ENCODE measurements at places on chromosomes 13 and 19.

DNA sequence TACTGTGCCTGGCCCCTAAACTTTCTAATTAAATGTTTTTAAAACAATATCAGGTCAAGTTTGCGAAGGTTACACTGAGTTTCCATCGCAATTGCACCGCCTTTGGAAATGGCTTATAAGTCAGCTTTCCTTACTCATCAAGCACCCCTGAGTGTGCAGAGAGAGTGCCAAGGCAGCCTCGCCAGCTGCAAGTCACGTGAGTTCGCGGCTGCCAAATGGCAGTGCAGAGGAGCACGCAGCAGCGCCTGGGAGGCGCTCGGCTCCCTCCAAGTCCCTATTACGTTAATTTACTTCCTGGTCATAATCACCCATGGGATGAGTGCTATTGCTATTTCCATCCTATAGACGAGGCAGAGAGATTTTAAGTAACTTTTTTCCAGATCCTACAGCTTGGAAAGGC is 319.6 kb downstream of the TEX29 start:
- no peak for DNase-seq

DNA sequence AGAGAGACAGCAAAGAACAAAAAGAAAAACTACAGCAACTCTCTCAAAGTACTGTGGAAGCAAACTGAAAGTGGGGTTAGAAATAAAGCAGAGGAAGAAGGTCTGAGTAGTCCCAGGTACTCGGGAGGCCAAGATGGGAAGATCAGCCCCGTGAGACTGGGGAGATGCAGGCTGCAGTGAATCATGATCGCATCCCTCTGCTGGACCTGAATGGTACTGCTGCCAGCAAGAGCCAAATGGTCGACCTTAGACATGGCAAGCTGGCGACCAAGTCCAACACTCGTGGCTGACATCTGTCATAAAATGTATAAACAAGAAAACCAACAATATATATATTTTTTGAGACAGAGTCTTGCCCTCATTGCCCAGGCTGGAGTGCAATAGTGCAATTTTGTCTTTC is 33.7 kb upstream of the ZNF724 start:
- DNase-seq: peak; percentile 37

DNA sequence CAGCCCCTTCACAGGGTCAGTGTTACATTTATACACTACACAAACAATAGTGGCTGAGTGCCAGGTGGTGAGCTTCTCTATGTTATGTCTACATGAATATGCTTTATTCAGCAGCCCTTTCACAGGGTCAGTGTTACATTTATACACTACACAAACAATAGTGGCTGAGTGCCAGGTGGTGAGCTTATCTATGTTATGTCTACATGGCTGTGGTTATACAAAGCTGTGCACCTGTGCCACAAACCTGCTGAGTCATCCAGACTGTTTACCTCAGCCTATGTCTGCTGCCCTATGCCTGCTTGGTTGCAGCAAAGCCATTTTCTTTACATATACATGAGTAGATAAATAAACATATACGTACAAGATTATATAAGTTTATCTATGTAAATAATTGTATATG is 76.5 kb downstream of the ZNF726 start:
- no peak for DNase-seq

GRCh38 chr13:103006641-103007426 is 59.4 kb downstream of the SLC10A2 start:
- DNase-seq: no peak

DNA sequence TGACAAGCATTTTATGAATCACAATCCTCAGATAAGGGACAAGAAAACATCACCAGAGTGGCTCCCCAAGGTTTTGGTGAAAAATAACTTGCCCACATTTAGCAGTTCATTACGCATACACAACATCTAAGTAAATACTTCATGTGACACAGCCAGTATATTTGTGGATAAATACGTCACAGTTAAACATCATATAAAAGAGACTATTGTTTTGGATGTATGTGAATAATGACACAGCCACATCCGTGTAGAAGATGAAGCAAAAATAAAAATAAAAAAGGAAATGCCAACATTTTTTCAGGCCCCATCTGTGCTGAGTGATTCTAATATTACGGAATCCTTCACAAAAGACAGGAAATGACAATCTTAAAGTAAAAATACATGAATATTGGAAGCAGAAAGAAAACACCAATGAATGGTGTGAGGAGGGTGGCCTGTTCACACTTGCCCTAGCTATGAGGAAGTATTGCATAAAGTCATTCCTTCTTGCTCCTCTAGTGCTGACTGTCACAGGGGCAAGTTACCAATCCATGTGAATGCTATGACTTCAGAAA is 457.1 kb downstream of the KLF12 start:
- DNase-seq: peak; percentile 11

DNA sequence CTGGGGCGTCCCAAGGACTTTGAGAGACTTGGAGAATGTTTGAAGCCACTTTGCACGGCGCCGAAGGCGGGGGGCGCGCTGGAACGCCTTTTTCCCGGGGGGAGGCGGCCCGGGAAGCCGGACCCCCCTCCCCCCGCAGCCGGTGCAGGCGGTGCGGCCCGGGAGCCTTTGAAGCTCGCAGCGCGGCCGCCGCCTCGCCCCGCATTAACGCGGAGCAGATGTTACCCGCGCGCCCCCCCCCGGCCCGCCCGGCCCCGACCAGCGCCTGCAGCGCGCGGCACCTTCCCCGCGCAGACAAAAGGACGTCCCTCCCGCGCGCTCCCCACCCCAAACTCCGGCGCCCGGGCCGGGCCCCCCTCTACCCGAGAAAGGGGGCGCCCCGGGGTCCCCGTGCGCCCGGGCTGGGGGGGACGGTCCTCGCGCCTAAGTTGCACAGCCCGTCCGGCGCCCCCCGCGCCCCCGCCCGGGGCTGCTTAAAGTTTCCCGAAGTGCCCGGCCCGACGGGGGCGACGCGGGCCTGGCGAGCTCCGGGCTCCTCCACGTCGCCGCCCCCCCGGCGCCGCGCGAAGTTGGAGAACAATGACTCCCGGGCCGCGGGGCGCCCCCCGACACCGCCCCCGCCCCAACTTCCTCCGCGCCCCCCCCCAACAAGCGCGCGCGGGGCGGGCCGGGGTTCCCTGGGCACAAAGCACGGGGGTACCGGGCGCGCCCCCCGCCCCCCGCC is 685 bp downstream of the TCF3 start:
- peak; percentile 25 for DNase-seq

- DNase-seq: no peak
Measured at GRCh38 chr13:74920361-74920760, 561.6 kb downstream of the TBC1D4 start.

- no peak for DNase-seq
Measured at GRCh38 chr19:9156304-9156703, 16.1 kb downstream of the ZNF317 start.

- peak; percentile 60 for DNase-seq
Measured at GRCh38 chr13:111046590-111047141, 68.4 kb upstream of the ARHGEF7 start.

GRCh38 chr19:8615024-8615423 is 4.5 kb upstream of the ADAMTS10 start:
- peak; percentile 35 for DNase-seq

- no peak for DNase-seq
Measured at GRCh38 chr13:114013952-114014629, 40.2 kb upstream of the C13orf46 start.

GRCh38 chr19:34489175-34489574 is 7.6 kb downstream of the WTIP start:
- DNase-seq: no peak

GRCh38 chr13:27644302-27644701 is 22.6 kb downstream of the POLR1D start:
- peak; percentile 94 for DNase-seq

GRCh38 chr19:33396701-33397535 is 23.4 kb downstream of the CEBPG start:
- DNase-seq: no peak

DNA sequence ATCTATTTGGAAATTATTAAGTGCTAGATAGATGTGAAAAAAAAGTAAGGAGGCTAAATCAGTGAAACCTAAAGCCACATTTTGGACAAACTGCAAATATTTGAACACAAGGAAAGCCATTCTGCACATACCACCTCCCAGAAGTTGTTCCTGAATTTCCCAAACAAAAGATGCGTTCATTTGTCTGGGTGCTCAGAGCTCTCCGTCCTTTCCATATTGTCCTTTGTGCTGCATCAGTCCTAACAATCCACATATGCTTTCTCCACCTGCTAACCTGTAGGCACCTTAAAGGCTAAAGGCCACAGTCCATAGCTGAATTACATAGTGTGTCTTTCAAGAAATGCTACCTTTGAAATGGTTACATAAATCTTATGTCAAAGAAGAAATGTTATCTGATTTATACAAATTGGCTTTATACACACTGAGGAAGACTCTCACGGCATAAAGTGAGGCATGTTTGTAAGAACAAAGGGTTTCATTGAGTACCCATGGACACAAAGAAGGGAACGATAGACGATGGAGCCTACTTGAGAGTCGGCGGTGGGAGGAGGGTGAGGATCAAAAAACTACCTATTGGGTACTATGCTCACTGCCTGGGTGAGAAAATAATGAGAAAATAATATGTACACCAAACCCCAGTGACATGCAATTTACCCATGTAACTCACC is 182.0 kb downstream of the RGCC start:
- no peak for DNase-seq

DNA sequence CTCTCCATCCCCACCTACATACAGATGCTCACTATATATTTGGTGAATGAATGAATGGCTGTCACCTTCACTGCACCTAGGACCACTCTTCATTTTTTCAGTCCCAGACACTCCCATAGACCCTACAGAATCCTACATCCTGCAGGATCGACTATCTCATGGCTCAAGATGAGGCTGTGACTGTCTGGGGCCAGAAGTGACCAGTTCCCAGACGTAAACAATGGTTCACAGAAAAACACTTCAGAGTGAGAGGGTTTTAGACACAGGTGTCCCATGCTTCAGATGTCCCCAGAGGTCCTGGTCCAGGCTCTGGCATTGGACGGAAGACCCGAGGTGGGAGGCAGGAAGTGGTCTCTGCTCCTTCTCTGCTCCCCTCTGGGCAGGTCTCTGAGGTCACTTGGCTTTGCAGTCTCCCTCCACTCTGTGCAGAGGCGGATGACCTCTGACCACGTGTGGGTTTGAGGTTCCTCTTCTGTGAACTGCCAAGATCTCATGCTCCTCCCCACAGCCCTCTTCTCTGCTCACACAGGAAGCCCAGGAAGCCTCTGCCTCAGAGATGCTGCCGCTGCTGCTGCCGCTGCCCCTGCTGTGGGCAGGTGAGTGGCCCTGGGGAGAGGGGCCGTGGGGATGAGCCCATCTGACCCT is 24.9 kb downstream of the SIGLEC7 start:
- DNase-seq: no peak

All from fibroblast of mammary gland (primary cell).